Lower lobe of right lung (tissue), 2 donors: ENCODE measurements at places on chromosomes 12 and 14.
A peak's percentile ranks its signal among the peaks of the same experiment; 100 is the strongest.

- no peak overlapping the region for H3K27ac ChIP-seq
- DNase-seq: no peak
- H3K36me3 ChIP-seq: peaks cover 43% of the 10 kb centered on the region
- H3K4me3 ChIP-seq: no peak overlapping the region
- no peaks in the 10 kb centered on the region for H3K27me3 ChIP-seq
Observed at GRCh38 chr14:50123062-50123461, 6.7 kb upstream of the VCPKMT start.

DNA sequence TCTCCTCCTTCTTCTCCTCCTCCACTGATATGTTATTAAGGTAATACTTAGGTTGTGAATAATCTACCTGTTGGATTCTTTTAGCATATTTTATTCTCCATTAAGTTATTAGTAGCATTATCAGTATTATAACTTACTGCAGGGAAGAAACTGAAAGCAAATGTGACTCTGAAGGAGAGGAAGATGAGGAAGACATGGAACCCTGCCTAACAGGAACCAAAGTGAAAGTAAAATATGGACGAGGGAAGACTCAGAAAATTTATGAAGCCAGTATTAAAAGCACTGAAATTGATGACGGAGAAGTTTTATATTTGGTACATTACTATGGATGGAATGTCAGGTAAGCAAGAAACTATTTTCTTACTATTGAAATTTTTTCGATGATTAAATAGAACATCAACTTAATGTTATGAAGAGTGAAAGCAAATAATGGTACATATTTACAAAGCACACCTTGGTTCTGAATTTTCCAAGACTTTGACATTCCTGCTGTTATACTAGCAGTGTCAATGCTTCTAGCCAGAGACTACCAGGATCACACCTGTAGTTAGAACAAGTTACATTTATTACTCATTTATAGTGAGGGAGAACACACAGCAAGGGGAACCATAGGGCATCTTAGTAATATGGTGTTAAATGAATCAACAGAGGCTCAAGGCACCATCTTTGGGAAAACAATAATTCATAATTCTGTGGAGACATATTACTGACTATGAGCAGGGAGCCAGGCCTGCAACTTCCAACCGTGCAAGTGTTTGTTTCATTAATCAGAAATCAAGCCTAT lies 42.0 kb upstream of the TOMM20L start:
- peak overlapping the region; percentile 30 for H3K4me3 ChIP-seq
- H3K4me1 ChIP-seq: peaks cover 18% of the 10 kb centered on the region
- no peak for DNase-seq
- H3K36me3 ChIP-seq: peaks cover 67% of the 10 kb centered on the region

DNA sequence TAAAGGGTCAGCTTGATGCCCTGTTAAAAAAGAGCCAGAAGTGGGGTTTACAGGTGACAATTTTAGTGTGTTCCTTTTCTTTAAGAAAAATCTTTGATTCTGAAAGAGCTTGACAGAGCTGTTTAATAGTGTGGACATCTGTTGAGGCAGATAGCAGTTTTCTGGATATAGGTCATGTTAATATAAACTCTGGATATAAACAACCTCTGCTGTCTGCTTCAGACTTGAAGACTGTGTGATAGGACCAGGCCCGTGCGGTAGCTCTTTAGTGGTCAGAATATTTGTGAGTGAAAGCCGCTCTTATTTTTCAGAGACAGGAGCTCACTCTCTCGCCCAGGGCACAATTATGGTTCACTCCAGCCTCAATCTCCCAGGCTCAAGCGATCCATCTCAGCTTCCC lies 439.9 kb upstream of the RGS6 start:
- no peaks in the 10 kb centered on the region for H3K36me3 ChIP-seq

DNA sequence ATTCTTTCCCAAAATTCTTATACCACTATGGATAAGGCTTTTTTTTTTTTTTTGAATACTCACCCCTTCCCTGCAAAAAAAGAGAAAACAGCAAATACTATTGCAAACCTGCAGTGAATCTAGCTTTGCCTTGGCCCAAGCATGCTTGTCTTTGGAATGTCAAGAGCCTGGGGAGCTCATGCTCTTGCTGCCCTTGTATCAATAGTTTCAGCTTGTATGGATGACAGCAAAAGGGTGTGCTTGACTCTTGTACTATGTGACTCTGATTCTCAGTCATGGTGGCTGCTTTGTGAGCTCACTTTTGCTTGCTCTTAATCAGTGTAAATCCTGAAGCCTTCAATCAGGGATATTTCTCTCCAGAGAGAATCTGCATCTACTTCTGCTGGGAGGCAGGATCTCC lies 149.2 kb downstream of the EMP1 start:
- H3K36me3 ChIP-seq: no peaks in the 10 kb centered on the region
- no peaks in the 10 kb centered on the region for H3K4me1 ChIP-seq
- DNase-seq: no peak
- no peaks in the 10 kb centered on the region for H3K27me3 ChIP-seq
- H3K4me3 ChIP-seq: no peak overlapping the region

GRCh38 chr12:27772328-27773049 lies 7.5 kb upstream of the KLHL42 start:
- no peaks in the 10 kb centered on the region for H3K27me3 ChIP-seq
- H3K36me3 ChIP-seq: no peaks in the 10 kb centered on the region
- H3K4me3 ChIP-seq: no peak overlapping the region
- no peaks in the 10 kb centered on the region for H3K4me1 ChIP-seq

DNA sequence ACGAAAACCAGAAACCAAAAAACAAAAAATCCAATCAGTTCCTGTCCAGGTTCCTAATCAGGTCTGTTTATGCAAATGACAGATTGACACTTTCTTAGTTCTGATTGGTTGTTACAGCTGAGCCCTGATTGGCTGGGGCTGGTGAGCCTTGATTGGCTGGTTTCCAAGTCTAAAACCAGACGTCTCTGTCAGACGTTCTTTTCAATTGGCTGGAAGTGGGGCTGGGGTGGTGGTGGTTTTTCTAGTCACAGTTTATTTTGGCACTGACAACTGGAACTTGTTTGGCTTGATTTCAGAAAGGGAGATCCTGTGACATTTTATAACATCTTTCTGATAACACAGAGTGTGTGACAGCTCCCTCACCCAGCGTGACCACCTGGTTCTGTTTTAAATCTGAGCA lies 36.1 kb upstream of the PRICKLE1 start:
- H3K4me1 ChIP-seq: no peaks in the 10 kb centered on the region
- H3K27me3 ChIP-seq: no peaks in the 10 kb centered on the region

DNA sequence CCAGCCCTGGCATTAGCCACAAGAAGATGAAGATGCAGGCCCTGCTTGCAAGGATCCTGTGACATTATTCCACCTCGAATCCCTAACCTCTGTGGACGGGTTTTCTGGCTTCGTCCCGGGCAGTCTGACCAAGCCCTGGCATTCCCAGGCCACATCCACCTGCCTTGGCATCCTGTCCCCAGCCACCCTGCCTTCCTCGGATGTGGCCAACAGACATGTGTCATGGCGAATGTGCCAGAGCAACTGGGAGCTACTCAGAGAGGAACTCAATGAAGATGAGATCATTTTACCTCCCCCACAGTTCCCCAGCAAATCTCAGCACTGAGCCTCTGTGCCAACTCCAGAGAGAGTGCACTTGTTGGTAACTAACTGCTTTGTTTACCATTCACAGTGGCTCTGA lies 33.5 kb upstream of the KCNA5 start:
- DNase-seq: no peak
- H3K27ac ChIP-seq: no peak overlapping the region
- H3K36me3 ChIP-seq: no peaks in the 10 kb centered on the region
- H3K4me1 ChIP-seq: no peaks in the 10 kb centered on the region
- no peaks in the 10 kb centered on the region for H3K27me3 ChIP-seq
